ENCODE measurements at places on chromosomes 11 and 22.

- DNase-seq: no peak
Measured at GRCh38 chr11:129943036-129943435, 47.7 kb upstream of the NFRKB start.

- DNase-seq: no peak
Measured at GRCh38 chr11:127000981-127001380, 411 bp upstream of the KIRREL3 start.

- no peak for DNase-seq
Measured at GRCh38 chr11:130170345-130170744, 10.8 kb downstream of the ST14 start.

DNA sequence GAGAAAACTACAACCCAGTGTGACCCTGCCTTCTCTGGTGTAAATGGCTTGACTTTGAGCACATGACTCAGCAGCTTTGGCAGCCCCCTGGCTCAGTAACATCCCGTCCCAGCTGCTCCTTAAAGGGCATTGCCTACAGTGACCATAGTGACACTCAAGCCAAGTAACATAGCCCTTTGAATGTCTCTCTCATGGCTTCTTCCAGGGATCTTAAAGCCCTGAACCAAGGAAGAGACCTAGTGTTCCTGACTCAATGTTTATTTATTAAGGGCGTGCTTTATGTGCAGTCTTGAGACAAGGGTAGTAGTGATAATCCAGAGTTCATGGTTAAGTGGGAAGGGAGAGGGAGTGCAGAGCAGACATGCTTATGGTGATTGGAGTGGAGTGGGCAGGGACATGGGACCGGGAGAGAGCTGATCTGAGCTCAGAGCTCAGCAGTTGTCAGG is 125.7 kb downstream of the PARVA start:
- DNase-seq: no peak
